Glomerular endothelial cell (primary cell): ENCODE measurements at places on chromosomes 7 and 10.

DNA sequence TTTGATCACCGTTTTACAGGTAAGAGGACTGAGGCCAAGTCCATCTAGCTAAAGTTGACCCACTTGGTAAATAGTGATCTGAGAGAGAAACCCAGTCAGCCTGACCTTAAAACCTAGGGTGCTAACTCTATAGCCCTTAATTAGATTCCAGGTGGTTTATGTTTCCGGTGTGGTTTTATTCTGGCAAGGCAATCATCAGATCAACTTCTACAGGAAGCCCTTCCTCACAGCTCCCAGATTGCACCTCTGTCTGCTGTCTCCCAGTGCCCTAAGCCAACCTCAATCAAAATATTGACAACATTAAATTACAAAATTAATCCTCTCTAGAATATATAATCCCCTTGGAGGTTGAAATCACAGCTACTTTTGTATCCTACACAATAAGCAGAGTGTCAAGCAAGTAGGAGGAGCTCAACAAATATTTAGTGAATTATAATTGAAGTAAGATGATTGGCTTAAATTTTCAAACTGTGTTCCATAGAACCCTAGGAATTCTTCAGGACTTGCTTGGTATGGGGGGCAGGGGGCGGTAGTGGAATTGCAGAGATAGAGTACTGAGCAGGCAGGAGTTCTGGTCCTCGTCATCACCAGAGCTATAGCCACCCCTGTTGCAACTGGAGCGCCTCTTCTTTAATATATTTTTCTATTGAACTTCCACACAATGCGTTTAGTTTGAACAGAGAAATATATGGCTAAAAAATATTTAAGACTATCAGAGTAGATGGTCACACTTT, 692.8 kb upstream of the LRRN3 start:
- no peak for DNase-seq

- no peak for DNase-seq
These were observed 2.1 kb upstream of the MYOZ1 start for GRCh38 chr10:73643362-73643761.

GRCh38 chr7:99326408-99326782, 697 bp downstream of the ARPC1A start:
- DNase-seq = no peak

DNA sequence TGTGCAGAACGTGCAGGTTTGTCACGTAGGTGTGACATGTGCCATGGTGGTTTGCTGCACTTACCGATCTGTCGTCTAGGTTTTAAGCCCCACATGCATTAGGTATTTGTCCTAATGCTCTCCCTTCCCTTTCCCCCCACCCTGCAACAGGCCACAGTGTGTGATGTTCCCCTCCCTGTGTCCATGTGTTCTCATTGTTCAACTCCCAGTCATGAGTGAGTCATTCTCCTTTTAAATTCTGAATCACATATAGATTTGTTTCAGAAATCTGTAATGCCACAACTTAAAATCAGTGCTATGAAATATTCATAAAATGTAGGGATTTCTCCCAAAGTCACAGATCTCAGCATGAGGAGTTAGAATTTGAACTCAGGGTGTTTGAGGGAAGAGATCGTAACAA, 552.5 kb upstream of the MBL2 start:
- DNase-seq = no peak
